NCI-H2081 treated with DMSO at 0.1 percent for 48 hours (cell line): ENCODE measurements at places on chromosomes 12 and 14.

DNA sequence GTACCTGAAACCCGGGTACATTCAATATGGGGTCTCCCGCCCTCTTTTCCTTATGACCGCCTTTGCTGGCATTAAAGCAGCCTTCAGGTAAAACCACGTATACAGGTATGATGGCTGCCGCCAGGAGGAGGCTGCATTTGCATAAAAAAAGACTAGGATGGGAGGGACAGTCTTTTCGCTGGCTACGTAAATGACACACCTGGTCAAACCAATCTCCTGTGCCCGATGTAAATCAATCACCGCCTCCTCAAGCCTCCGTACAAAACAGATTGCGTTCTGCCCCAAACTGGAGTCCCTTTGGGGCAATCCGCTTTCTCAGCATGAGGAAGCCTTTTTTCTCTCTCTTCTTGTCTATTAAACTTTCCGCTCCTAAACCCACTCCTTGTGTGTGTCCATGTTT is 8.1 kb upstream of the ALDH1L2 start:
- DNase-seq = peak; percentile 77

DNA sequence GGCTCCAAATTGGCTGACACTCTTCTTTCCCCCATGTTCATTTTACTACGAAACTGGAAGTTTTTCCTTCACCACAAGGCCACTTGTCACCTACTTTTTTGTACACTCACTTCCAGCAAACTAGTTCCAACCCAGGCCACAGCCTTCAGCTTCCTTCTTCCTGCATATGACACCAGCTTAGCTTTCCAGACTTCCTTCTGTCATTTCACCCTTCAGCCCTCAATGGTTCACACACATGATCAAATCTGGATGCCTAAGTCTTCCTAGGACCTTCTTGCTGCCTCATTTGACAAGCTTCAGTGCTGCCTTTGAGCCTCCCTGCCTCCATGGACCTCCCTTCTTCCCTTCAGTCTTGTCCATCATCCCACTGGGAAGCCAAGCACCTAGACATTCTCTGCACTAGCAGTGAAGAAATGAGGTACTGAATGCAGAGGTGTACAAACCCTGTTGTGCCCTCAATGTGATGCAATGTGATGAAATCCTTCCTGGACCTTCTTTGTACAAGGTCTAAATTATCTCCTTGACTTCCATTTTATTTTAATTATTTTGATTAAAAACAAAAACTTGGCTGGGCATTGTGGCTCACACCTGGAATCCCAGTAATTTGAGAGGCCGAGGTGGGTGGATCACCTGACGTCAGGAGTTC is 4.3 kb upstream of the REC8 start:
- DNase-seq = no peak

DNA sequence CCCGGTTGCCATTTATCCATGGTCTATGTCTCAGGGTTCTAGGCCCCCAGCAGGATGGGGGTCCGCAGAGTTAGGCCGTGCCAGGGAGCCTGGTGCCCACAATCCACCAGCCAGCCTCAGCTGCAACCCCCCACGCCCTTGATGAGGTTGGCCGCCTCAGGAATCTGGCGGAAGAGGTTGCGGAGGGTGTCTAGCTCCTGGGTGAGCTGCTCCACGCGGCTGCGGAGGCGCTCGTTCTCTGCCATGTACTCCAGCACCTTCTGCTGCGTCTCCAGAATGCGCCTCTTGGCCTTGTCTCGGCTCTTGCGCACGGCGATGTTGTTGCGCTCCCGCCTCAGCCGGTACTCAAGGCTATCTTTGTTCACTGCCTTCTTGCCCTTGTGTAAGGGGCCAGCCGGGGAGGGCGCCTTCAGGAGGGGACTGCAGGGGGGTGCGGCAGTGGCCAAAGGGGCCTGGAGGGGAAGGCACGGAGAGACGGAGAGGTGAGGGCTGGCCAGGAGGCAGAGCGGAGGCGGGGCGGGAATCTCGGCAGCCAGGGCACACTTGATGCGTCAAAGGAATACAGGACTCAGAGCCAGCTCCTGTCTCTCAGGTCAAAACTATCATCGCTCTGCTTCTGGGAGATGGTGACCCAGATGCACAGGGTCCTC is 1.6 kb downstream of the CEBPE start:
- no peak for DNase-seq

DNA sequence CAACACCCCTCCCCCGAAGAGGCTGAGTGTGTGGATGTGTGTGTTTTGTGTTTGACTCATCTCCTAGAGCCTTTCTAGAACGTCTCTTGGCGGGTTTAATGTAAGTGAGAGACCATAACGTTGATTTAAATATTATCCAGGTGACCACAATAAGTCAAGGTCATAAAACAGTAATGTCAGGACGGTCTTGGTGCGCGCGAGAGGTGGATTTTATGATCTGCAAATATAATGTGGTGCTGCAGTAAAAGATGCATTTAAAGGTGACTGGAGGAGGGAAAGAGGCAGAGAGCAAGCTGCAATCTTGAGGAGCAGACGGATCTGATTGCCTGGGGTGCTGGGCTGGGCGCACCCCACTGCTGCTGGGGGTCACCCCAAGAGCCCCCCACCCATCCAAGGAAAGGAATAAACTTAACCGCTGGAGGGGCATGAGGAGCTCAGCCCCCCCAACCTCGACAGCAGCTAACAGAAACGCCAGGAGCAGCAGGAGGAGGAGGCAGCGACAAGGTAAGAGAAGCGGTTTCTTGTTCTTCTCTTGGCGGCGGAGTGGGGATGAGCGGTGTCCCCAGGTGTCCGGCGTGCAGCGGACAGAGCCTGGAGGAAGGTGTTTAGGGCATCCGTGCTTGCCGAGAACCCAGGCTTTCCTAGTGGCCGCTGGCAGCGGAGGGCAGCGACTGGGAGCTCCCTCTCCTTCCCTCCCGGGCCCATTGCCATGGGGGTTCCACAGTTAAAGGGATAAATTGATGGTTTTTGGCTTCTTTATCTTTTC is 5.5 kb downstream of the HOXC10 start:
- DNase-seq = no peak

- no peak for DNase-seq
Measured at GRCh38 chr12:82099216-82099615, 259.0 kb downstream of the CCDC59 start.

GRCh38 chr14:45680531-45680930 is 427.5 kb upstream of the MIS18BP1 start:
- no peak for DNase-seq

- DNase-seq = no peak
Measured at GRCh38 chr14:23041729-23042128, 283 bp upstream of the PSMB11 start.
